Left hindlimb (tissue), 1 donor: ENCODE measurements at places on chromosomes 6 and 20.

- no peak for DNase-seq
These were observed 215.1 kb downstream of the DLL1 start for GRCh38 chr6:170075659-170076223.

DNA sequence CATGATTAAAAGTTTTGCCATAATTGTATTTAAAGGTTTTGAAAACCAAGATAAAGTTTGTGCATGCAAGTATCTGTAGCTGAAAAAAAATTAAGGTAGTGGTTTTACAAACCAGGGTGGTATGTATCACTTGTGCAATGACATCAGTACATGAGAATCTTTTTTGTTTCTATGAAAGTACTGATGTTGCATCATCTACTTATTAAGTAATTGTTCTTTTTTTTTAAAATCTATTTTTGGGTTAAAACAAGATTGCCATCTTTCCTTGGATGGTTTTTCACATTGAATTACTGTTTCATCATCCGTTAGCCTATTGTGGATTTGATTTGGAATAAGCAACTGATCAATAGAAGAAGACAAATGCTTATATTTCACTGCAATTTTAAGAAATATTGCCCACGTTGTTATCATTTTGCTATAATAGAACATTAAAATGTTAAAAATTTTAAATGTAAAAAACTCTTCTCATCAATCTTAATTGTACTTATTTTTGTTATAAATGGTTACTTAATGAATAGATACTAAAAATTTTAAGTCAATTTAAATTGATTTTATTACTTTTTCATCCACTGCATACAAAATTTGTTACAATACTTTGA, 39.8 kb upstream of the TAGAP start:
- DNase-seq = no peak

GRCh38 chr6:26216359-26216885, 129.2 kb downstream of the HFE start:
- peak; percentile 86 for DNase-seq

- DNase-seq = no peak
These were observed 52.5 kb downstream of the SSR1 start for GRCh38 chr6:7260291-7261031.
